ENCODE measurements at places on chromosomes 5 and 9.

DNA sequence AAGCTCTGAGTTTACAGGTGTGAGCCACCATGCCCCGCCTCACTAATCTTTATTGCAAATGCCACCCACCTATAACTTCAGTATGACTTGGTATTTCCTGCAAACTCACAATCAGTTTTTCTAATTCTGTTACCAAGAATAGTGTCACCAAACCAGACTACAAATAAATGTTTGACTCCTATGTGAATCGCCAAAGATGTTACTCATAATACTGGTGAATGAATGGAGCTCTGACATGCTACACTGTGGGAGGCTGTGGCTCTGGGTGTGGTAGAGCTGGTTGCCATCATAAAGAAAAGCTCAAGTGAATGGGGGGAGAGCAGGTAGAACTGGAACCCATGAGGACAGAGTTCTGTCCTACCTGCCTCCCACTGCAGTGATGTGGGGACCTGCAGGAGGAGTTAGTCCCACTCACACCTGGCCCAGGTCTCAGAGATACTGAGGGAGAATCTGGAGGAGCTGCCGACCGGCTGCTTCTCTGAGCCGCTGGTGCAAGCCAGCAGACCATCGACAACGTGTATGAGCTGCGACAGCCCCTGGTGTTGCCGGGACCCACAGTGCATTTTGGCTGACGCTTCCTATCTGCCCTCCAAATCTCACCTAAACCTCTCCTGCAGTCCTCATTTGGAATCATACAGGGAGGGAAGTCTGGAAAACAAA, 95.7 kb downstream of the ENTREP1 start:
- no peak for DNase-seq

GRCh38 chr5:108975697-108976096, 228.0 kb downstream of the FER start:
- DNase-seq, result no peak

DNA sequence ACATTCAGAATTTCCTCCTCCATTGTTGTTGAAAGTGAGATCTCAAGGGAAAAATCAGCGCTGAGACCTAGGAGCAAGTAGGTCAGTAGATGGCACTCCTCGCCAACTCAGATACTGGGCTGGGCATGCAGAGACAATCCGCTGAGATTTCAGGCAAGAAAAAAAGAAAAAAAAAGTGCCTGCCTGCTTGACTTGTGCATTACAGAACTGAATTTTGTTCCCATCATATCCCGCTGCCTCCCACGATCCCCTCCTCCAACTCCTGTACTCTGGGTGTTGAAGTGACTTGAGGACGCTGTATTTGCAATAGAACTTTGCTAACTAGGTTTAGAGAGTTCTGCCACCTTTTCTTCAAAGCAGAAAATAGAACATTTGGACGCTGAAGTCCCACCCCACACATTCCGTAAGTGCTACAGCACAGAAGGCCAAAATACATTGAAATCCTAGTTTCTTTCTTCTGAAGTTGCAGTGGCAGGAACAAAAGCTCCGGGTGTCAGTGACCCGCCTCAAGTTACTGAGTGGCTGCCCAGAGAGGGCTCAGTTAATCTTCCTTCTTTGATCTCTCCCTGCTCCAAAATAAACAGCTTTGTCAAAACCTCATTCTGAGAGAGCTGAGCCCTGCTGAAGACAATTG, 265.8 kb downstream of the MLLT3 start:
- DNase-seq, result no peak

DNA sequence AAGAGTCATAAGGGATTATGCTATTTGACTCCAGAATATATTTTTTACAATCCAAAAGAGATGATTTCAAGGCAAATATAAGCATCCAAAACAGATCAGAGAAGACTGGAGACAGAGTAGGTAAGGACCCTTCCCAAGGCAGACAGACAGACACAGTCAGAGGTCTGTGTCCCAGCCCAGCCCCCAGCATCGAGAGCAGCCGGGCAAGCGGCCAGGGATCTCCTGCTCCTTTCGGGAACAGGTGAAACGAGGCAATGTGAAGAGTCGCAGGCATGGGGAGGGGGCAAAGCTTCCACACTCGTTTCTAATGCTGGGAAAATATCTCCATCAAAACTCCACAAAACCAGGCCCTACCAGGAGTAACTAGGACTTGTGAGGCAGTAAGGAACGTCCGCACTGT, 5.8 kb downstream of the PAEP start:
- DNase-seq, result no peak

DNA sequence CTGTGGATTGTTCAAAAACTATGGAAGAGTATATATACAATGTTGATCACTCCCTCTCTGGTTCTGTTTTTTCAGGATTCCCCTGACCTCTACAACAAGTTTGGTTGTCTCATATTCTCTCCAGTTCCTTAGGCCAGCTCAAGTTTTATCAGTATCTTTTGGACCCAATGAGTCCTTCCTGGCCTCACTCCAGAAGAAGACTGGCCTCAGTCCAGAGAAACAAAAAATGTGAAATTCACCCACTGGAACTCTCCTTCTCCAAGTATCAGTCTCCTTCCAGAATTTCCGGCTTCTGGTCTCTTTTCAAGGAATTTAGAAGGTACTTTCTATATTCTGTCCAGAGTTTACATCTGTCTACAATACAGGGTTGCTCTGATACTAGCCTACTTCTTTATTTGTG, 537.8 kb upstream of the FTMT start:
- DNase-seq, result no peak

GRCh38 chr5:67578011-67578410, 381.4 kb upstream of the CD180 start:
- no peak for DNase-seq

DNA sequence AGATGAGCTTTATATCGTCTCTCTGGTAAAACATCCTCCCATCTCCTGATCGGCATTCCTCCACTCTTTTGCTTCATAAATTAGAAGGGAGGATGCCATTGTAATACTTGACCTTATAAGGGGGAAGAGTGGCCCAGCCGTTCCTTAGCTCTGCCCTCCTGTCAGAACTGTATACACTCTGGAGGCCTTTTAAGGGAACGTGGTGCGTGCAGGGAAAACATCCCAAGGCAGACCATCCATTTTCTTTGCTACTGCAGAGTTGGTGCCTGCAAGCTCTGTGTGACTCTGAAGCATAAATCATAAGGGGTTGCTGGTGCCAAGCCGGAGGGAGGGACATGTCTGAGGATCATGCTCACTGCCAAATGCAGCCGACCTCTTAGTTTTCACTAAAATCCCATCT, 90.4 kb downstream of the PGM5 start:
- DNase-seq, result no peak

DNA sequence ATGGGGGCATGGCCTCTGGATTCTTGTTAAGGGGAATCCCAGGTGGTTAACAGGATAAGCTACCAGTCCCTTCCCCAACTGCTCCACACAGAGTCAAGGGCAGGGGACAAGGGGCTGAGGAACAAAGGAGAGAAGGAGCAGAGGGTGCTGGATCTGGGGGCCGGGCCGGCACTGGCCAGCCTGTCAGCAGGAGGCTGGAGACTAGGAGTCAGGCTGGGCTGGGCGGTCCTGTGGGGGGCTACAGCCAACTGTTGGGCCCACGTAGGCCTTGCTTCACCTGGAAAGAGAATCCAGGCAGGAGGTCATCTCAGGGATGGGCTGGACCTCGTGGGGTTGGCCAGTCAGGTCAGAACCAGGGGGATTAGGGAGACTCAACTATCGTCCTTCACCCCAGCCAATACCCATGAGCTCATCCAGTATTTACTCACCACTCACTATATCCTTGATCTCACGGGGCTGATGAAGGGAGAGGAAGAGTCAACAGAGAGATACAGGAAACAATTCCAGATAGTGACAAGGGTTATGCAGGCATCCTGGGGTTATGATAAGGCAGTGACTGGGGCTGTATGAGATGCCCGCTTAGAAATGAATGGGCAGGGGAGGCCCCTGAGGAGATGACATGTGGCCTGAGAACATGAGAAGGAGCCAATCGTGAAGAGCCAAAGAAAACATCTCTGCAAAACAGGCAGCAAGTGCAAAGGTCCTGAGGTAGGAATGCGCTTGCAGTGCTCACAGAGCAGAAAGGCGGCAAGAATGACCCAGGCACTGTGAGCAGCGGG, 47.9 kb upstream of the SLC25A51 start:
- DNase-seq, result no peak

DNA sequence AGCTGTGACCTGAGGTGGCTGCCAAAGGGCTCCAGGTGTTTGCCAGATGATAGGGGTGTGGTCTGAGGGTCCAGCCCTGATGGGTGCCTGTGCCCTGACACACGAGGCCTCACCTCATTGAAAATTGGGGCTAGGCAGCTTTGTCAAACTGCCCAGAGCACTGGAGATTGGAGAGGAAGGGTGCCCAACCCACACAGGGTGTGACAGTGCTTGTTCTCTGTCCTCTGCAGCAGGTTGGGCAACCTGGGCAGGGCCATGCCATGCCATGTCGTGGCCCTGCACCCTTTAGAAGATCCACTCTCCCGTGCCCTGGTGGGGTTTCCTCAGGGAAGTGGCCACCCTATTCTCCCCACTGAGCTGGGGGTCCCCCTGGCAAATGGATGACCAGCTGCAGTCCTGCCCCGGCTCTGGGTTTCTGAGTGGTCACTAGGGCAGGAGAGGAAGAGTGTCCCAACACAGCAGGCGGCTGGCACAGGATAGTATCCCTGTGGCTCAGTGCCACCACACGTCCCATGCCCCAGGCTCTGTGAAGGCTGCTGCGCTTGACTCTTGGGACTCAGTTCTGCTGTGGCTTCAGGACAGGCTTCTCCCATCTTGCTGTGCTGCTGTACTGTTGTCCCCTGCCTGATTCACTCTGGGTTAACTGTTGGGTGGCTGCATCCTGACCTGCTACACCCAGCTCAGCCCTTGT, 100.8 kb upstream of the PITX1 start:
- DNase-seq, result no peak

DNA sequence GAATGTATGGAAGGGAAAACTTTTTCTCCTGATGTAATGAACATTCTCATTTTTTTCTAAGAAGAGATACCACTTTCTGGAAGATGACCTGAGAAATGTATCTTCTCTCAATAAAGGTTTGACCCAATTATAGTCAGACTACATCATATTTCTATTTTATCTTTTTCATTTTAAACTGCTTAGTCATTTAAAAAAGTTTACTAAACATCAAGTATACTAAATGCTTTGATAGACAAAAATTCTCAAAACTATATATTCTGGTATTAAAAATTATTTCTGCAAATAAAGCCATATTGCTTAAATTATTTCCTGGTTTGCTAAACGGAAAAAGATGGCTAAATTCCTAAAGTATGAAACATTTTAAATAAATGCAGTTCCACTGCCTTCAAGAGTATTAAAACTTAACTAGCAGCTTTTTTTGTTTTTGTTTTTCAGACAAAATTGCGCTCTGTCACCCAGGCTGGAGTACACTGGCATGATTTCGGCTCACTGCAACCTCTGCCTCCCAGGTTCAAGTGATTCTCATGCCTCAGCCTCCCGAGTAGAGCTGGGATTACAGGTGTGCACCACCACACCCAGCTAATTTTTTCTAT, 37.1 kb downstream of the FBXW11 start:
- DNase-seq, result no peak

DNA sequence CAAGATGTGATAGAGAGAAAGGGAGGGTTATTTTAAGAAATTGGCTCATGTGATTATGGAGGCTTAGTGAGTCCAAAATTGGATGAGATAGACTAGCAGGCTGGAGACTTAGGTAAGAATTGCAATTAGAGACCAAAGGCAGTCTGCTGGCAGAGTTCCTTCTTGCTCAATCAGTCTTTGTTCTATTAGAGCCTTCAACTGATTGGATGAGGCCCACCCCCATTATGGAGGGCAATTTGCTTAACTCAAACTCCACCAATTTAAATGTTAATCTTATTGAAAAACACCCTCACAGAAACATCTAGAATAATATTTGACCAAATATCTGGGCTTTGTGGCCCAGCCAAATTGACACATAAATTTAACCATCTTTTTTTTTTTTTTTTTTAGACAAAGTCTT, 23.9 kb upstream of the TPD52L3 start:
- DNase-seq, result no peak

DNA sequence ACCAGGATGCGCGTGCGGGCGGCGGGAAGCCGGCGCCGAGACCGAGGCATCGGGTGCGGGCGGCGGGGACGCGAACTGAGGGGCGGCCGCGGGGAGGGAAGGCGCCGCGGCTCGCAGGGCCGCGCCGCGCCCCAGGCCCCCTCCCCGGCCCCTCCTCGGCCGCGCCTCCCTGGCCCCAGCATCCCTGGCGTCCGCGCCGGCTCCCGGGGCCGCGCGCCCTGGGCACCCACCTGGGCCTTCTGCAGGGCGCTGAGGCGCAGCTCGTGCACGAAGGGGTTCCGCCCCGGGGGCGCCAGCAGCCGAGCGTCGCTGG, 324 bp downstream of the LPCAT1 start:
- no peak for DNase-seq

DNA sequence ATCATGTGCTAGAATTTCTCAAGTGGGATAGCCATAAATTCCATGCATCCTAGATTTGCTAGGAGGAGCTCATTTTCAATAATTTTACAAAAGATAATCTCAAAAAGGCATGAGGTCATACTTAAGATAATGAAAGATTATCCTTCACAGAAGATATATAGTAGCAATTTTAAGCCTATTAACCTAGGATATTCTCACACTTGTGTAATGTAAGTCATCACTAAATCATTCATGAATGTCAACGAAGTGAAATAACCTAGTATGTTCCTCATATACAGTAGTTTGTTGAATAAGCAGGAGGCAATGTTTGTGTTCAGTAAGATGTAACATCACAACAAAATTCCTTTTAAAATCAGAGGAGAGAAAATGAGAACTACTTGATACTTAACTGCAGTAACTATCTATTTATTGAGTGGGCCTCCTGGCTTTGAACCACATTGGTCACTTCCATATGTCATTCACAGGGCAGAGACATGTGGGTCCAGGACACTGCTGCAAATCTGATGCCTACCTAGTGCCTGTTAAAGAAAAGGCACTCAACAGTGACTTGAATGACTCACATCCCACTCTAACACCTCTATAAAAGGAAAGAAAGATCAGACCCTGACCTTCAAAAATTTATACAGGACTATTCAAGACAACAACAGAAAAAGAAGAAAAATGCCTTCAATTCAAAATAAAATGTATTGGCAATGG, 8.2 kb downstream of the LIFR start:
- DNase-seq, result no peak

GRCh38 chr5:133746834-133747233, 134.5 kb upstream of the FSTL4 start:
- no peak for DNase-seq
